ENCODE measurements at places on chromosomes 13 and 19. TPM values are rescaled to one million over a fixed set of nuclear protein-coding genes. Genes with fewer than 3 reads are reported as not detected.

ANGPTL8 gene
- not detected for total RNA-seq

ZNF649 gene
- 32.9 TPM for total RNA-seq

TPTE2 gene
- total RNA-seq, result 0.10 TPM

- H3K4me1 ChIP-seq, result no peaks in the 10 kb centered on the region
- H3K27me3 ChIP-seq, result no peaks in the 10 kb centered on the region
- H3K36me3 ChIP-seq, result no peaks in the 10 kb centered on the region
- no peak overlapping the region for H3K4me3 ChIP-seq
- DNase-seq, result no peak
These were observed 8.1 kb upstream of the ATG4D start for GRCh38 chr19:10535613-10536012.

DNA sequence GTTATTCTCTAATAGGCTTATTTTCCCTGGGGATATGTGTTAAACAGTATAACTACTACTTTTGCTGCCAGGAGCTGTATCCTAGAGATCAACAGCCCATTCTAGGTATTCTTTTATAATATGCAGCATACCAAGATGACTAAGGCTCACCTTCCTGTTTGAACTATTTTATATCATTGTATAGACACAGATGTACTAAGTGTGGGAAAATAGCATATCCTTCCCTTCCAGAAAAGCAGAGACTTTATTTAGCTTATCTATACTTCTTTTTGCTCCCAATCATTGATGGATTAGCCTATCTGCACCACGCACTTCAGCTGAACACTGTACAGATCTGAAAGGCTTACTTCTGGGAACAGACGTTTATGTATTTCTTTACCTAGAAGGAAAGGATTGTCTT lies 82.6 kb downstream of the MAB21L1 start:
- no peak overlapping the region for H3K4me3 ChIP-seq
- DNase-seq, result no peak

DNA sequence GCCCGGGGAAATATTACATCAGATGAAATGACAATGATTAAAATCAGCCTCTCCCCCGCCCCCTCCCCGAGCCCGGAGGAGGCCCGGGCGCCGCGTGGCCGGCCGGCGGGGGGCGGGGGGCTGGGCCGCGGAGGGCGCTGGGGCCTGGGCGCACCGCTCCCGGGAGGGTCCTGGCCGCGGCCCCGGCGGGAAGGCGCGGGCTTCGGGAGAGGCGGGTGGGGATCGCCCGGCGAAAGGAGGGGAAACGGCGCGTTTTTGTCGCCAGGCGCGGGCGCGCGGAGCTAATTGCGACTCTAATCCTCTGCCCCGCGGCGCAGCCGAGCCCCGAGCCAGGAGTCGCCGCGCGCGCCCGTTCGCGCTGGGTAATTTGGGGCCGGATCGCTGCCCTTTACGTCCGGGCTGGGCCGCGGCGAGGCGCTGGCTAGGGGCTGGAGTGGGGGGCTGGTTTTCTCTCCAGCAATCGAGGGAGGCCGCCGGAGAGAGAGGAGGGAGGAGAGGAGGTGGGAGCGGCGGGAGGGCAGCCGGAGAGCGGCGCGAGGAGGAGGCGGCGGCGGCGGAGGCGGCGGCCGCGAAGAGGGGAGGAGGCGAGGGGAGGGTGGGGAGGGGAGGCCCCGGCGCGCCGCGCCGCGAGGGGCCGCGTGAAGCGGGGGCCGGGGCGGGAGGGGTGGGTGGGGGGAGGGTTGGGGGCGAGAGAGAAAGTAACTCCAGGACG lies at the start of gene KCTD15:
Gene KCTD15, plus strand, starts transcription at position 707 of the 712 bp plus-strand sequence. CDS start 3,585 bp downstream, outside the sequence.
- peak; percentile 89 for DNase-seq
- H3K27ac ChIP-seq, result peak within 1 kb of the TSS; percentile 90
- H3K36me3 ChIP-seq, result peaks cover 17% of the 10 kb centered on the region
- peak within 1 kb of the TSS; percentile 75 for H3K4me3 ChIP-seq
- no peaks in the 10 kb centered on the region for H3K27me3 ChIP-seq
- peaks cover 23% of the 10 kb centered on the region for H3K4me1 ChIP-seq

DNA sequence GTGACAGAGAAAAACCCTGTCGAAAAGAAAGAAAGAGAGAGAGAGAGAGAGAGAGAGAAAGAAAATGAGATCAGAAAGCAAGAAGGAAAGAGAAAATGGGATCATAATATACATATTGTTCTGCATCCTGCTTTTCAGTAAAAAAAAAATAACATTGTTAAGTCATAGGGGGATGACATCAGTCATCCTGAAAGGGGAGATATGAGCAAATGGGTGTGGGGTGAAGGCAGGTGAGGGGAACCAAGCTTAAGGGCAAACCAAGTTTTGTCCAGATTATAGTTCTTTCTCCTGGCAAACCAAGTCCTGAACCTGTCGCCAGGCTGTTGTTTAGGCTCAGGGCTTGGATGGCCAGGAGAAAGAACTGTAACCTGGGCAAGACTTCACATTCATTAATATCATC lies 92.6 kb upstream of the TMTC4 start:
- H3K4me1 ChIP-seq, result no peaks in the 10 kb centered on the region
- no peak overlapping the region for H3K27ac ChIP-seq
- H3K4me3 ChIP-seq, result no peak overlapping the region
- no peak for DNase-seq

GRCh38 chr13:21934284-21934683 lies 263.4 kb downstream of the FGF9 start:
- H3K27me3 ChIP-seq, result no peaks in the 10 kb centered on the region
- H3K36me3 ChIP-seq, result no peaks in the 10 kb centered on the region
- no peaks in the 10 kb centered on the region for H3K4me1 ChIP-seq
- DNase-seq, result peak; percentile 57

DNA sequence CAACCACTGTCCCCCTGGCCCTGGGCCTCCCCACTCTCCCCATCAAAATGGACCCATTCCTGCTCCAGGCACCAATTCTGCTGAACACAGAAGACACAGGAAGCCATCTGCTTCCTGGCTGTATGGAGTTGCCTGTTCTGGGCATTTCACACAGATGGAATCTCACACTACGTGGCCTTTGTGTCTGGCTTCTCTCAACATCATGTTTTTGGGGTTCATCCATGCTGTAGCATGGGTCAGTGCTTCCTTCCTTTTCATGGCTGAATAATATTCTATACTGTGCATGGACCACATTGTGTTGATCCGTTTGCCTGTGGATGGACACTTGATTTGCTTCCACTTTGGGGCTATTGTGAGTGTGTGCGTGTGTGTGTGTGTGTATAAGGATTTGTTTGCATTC lies 15.0 kb upstream of the KLF2 start:
- no peaks in the 10 kb centered on the region for H3K36me3 ChIP-seq
- DNase-seq, result no peak
- H3K4me3 ChIP-seq, result no peak overlapping the region
- H3K4me1 ChIP-seq, result no peaks in the 10 kb centered on the region
- no peak overlapping the region for H3K27ac ChIP-seq
- H3K27me3 ChIP-seq, result no peaks in the 10 kb centered on the region

GRCh38 chr13:43884222-43884621 lies 4.5 kb downstream of the LACC1 start:
- DNase-seq, result peak; percentile 25
- peaks cover 5% of the 10 kb centered on the region for H3K4me1 ChIP-seq
- H3K36me3 ChIP-seq, result no peaks in the 10 kb centered on the region
- peaks cover 4% of the 10 kb centered on the region for H3K27me3 ChIP-seq
- H3K4me3 ChIP-seq, result no peak overlapping the region
- no peak overlapping the region for H3K27ac ChIP-seq

GRCh38 chr13:20669162-20669561 lies 34.3 kb upstream of the IL17D start:
- no peak for DNase-seq
- peaks cover 32% of the 10 kb centered on the region for H3K4me1 ChIP-seq
- H3K36me3 ChIP-seq, result no peaks in the 10 kb centered on the region
- H3K4me3 ChIP-seq, result no peak overlapping the region
- peak overlapping the region; percentile 64 for H3K27ac ChIP-seq
- no peaks in the 10 kb centered on the region for H3K27me3 ChIP-seq

- H3K36me3 ChIP-seq, result peaks cover 73% of the 10 kb centered on the region
- DNase-seq, result no peak
- H3K4me3 ChIP-seq, result no peak overlapping the region
These were observed 11.0 kb downstream of the ACTMAP start for GRCh38 chr19:40739030-40739839.

GRCh38 chr19:45439190-45439568 lies 15.5 kb upstream of the ERCC1 start:
- H3K4me1 ChIP-seq, result peaks cover 25% of the 10 kb centered on the region
- DNase-seq, result no peak
- H3K4me3 ChIP-seq, result peak overlapping the region; percentile 41
- no peaks in the 10 kb centered on the region for H3K36me3 ChIP-seq

GRCh38 chr13:45590066-45590465 lies 25.5 kb downstream of the ERICH6B start:
- H3K27me3 ChIP-seq, result no peaks in the 10 kb centered on the region
- no peak overlapping the region for H3K4me3 ChIP-seq

GRCh38 chr19:14563989-14564651 lies 7.7 kb downstream of the NDUFB7 start:
- peaks cover 83% of the 10 kb centered on the region for H3K36me3 ChIP-seq
- H3K27me3 ChIP-seq, result no peaks in the 10 kb centered on the region
- H3K4me3 ChIP-seq, result no peak overlapping the region
- H3K4me1 ChIP-seq, result peaks cover 32% of the 10 kb centered on the region
- DNase-seq, result no peak
- H3K27ac ChIP-seq, result no peak overlapping the region

DNA sequence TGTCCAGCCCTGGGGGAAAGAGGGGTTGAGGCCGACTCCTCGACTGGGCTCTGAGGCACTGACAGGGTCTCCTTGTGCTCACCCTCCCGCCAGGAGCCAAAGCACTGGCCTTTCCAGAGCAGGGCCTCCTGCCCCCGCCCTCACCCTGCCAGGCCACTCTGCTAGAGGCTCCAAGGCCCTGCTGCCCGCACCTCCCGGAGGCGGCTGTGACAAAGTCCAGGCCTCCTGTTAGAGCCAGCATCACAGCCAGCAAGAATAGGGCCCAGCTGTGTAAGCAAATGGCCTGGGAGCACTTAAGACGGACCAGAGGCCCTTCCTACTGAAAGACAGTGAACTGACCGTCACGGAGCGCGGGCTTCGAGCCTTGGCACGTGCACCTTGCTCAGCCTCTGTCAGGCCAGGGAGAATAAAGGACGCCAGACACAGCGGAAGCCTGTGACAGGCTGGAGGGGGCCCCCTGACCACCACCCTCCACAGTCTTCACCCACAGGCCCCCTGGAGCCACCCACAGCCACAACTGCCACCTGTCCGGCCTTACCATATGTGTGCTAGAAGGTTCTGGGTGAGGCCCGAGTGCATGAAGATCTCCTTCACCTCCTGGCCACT lies 50.9 kb downstream of the EPS15L1 start:
- H3K27me3 ChIP-seq, result no peaks in the 10 kb centered on the region
- H3K36me3 ChIP-seq, result peaks cover 99% of the 10 kb centered on the region
- H3K4me1 ChIP-seq, result peaks cover 9% of the 10 kb centered on the region
- no peak for DNase-seq
- no peak overlapping the region for H3K4me3 ChIP-seq
- H3K27ac ChIP-seq, result no peak overlapping the region

GRCh38 chr13:24540236-24541126 lies 27.9 kb upstream of the PARP4 start:
- DNase-seq, result no peak
- peaks cover 14% of the 10 kb centered on the region for H3K27me3 ChIP-seq
- H3K36me3 ChIP-seq, result no peaks in the 10 kb centered on the region
- peaks cover 15% of the 10 kb centered on the region for H3K4me1 ChIP-seq

DNA sequence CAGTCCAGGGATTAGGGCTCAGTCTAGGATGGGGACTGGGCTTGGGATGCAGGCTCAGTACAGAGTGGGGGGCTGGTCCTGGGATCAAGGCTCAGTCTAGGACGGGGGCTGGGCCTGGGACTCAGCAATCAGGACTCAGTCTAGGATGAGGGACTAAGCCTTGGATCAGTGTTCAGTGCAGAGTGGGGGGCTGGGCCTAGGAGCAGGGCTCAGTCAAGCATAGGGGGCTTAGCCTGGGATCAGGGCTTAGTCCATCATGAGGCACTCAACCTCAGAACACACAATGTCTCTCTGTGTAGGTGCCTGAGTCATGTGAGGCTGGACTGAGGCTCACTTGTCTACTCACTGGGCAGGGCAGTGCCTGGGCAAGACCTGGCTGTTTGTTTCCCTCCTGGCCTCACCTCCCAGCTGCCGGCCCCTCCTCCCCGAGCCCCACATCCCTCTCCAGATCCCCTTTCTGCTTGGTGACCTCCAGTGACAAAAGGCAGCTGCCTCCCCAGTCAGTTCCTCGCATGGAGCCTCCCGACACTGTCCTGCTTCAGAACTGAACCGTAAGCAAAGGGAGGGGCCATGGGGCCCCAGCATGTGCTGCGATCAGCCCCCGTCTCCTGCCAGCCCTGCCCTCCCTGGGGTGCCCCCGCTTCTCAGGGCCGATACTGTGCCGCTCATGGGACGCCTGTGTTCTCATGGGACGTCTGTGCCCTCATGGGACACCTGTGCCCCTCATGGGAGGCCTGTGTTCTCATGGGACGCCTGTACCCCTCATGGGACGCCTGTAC lies 6.5 kb upstream of the S1PR4 start:
- H3K4me3 ChIP-seq, result no peak overlapping the region
- no peaks in the 10 kb centered on the region for H3K27me3 ChIP-seq
- H3K27ac ChIP-seq, result no peak overlapping the region
- no peaks in the 10 kb centered on the region for H3K36me3 ChIP-seq
- no peaks in the 10 kb centered on the region for H3K4me1 ChIP-seq

DNA sequence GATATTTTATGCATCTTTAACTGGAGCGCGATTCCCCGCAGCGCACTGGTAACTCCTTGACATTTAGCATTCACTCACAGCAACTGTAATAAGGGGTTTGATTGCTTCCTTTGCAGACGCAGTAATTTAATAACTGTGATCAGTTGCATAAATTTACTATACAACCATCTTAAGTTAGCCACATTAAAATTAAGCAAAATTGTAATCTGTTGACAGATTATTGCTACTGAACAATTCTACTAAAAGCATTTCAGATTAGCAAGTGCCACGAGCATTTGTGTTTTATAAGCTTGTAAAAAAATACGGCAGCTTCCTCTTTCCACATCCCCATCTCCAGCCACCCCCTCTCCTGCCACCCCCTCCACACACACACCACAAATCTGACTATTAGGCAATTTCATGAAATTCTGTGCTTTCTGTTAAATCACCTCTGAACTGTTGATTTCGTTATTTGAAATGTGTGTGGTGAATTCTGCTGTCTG lies 44.4 kb downstream of the TSHZ3 start:
- H3K27me3 ChIP-seq, result no peaks in the 10 kb centered on the region
- H3K4me1 ChIP-seq, result peaks cover 5% of the 10 kb centered on the region
- DNase-seq, result no peak
- no peak overlapping the region for H3K4me3 ChIP-seq
- H3K36me3 ChIP-seq, result peaks cover 10% of the 10 kb centered on the region
- H3K27ac ChIP-seq, result no peak overlapping the region

- H3K27me3 ChIP-seq, result no peaks in the 10 kb centered on the region
- DNase-seq, result no peak
These were observed 77.3 kb upstream of the KL start for GRCh38 chr13:32938907-32939306.
